ENCODE measurements at places on chromosomes 5 and 9.

DNA sequence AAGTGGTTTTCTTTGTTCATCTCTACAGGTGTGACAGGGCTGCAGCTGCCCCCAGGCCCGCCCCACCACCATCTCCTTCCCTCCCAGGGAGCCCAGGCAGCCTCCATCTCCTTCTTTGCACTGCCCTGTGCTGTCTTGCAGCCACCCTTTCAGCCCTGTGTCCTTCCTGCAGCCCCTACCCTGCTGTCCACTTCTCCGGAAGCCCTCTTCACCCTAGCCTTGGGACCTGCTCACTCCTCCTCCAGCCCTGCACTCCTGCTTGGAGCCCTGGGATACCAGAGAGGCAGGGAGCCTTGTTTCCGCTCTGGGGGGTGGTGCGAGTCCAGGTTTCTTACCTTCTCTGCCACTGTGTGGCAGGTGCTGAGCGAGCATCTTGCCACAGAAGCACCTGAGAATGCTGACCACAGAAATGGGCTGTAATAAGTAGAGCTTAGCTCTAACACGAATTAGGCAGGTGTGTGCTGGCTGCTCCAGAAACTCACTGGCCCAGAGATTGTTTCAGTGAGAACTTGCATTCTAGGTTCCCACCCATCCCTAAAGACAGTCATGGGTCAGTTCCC lies 51.3 kb upstream of the GADD45G start:
- DNase-seq = no peak

- no peak for DNase-seq
Measured at GRCh38 chr5:168226012-168226411, 65.4 kb upstream of the WWC1 start.

GRCh38 chr5:32206509-32207354 lies 32.6 kb upstream of the GOLPH3 start:
- no peak for DNase-seq

DNA sequence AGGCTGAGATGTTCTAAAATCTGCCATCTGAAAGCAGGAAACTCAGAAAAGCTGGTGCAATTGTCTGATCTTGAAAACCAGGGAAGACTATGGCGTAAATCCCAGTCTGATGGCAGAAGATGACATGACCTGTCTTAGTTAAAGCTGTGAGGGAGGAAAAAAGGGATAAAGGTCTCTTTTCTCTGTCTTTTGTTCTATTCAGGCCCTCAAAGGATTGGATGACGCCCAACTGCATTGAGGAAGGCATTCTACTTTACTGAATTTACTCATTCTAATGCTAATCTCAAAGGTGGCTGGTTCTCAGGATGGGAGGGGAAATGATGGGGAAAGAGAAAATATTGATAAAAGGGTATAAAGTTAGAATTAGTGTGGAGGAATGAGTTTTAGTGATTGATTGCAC lies 312.8 kb upstream of the CTNND2 start:
- no peak for DNase-seq

DNA sequence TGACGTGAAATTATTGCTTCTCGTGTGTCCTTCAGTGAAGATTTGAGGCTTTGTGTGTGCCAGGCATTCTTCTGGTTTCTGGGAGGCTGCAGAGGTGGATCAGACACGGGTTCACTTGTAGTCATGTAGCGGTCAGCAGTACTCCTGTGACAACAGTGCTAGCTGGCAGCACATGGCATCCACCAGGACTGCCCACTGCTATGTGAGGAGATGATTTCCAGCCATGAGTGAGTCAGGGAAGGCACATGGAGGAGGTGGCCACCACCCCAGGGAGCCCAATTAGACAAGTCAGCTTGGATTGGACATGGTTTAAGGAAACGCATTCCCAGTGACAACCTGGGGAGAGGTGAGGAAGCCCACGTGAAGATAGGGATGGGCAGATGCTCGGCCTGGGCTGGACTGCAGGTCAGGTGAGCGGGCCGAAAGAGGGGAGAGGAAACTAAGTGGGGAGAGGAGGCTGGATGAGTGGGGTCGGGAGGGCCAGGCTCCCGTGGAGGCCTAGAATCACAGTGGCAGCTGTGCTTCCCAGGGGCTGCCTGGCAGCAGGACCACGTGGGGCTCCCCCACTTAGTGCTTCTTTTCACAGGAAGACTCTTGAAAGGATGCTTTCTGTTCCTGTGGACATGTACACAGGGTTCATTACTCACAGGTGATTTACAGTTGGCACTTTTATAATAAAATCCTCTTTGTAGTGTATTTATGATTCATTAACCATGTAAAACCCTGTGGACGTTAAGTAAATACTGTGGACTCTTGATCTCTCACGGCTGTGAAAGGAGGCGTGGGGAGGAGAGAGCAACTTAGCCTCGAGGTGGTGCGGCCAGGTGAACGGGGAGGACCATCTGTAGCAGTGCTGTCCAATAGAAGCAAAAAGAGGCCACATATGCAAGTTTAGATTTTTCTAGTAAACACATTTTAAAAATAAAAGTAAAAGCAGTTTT lies 80.0 kb upstream of the OTULINL start:
- DNase-seq = no peak

DNA sequence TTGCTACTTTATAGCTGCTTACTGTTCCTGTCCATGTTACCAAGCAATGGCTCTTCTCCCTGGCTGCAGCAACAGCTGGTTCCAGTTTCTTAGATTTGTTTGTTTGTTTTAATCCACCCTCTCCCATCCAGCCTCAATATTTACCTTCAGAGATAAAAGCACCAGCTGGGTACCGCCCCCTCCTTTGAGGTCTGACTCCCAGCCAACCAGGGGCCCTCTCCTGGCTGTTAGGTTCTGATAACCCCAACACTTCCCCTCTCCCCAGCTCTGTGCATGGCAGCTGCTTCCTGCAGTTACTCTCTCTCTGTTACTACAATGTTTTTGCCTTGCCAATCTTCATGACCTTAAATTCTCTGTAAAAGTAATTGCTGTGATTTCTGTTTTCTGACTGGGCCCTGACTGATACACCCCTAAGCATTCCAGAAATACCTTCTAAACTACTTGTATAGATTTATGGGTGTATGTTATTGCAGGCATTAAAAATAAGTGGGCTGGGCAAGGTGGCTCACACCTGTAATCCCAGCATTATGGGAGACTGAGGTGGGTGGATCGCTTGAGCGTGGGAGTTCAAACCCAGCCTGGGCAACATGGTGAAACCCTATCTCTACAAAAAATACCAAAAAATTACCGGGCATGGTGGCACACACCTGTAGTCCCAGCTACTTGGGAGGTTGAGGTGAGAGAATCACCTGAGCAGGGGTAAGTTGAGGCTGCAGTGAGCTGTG lies 2.6 kb upstream of the GCNT1 start:
- peak; percentile 24 for DNase-seq

DNA sequence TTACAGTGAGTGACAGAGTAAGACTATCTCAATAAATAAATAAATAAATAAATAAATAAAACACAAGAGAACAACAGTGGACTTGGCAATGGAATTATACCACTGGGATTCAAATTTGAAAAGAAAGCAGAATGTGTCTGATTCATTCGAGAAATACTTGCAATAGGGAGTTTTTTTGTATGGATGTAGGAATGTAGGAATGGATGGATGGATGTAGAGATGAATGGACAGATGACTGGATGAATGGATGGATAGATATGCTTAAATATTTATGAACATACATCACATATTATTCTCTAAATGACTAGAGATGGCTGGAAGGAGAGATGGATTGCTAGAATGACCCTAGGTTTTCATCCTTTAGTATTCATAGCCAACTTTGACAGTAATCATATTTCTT lies 22.0 kb upstream of the CEMIP2 start:
- DNase-seq = no peak

DNA sequence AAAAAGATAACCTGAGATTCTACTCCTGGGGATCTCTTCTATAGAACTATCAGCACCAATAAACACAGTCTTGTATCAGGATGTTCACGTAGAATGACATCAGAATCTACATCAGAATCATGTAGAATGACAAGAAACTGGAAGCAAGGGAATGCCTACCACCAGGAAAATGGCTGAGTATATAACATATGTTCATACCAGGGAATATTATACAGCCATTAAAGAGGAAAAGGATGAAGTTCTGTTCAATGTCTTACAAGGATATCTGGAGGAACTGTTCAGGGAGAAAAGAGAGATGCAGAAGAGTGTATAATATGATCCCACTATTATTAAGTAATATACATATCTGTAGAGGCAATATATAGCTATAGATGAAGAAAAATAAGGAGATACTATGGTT lies 4.8 kb downstream of the ZBED3 start:
- DNase-seq = no peak

DNA sequence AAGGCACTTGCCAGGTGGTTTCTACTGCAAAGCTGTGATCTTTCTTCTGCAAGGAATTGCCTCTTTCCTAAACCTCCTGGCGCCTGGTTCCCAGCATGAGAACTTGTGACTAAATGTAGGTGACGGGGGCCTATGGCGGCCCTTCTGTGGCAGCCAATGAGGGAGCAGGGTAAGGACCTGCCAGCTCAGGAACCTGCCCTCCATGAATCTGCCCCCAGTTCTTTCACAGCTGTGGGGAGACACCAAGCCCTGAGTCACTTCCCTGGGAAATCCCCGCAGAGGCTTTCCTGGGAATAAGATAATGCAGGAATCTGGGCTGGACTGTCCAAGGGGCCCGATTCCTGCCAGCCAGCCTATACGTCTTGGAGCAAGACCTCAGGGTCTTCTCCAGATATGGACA lies 56.7 kb upstream of the CTNNA1 start:
- DNase-seq = no peak

DNA sequence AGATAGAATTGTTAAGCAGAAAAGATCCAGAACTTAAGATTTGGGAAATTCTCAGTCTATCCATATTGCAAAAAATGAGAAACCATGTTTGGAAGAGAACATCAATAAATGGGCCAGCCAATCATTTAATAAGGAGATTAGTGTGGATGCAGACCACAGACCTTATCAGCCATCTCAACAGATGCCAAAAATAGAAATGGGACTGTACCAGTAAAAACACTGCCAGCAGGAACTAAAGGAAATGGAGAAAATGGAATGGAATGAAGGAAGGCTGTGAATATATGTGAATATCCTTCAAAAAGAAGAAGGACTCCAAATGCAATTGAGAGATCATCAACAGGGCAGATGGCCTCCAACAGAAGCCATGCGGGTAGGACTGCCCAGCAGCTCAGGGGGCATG lies 52.7 kb upstream of the ZNF618 start:
- no peak for DNase-seq

DNA sequence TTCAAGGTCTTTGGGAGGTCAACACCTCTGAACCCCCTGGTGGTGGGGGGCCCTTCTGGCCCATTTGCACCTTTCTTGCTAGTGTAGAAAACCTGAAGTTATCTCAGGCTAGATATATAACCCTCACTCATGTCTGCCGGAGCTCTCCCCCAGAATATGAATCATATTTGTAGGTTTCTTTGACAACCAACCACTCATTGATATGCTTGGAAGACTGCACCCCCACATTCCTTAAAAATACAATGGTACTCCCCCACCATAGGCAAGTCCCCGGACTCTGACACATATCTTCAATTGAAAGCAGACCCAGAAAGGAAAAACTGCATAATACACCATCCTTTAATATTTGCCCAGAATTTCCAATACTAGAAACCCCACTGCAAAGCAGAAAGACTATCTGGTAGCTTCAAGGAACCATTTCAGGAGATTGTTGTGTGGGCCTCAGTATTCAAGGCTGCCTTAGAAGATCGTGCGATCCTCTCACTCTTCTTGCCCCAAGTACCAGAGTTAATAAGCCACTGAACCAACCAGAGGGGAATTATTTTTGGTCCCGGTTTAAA lies 978 bp upstream of the UBE2B start:
- DNase-seq = no peak

- DNase-seq = peak; percentile 69
Measured at GRCh38 chr5:170571875-170572852, 68.3 kb downstream of the KCNIP1 start.

DNA sequence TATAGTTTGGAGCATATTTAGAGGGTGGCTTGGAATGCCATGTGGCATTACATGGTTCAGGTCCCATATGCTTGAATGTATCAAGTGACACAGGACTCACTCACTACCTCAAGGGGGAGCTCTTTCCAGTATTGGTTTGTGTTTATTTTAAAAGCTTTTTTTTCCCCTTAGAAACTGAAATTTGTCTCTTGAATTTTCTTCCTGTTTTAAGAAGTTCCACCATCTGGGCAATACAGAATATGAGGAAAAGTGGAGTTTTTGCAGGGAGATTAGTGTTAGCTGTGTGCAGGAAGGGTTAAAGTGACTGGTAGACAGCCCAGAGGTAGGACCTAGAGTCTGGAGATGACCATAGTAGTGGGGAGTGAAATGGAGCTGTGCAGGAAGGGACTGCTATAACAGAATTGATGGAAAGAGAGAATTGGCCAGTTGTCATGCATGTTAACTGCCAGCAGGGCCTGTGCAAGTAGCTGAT lies 36.6 kb downstream of the CTNNA1 start:
- DNase-seq = no peak

DNA sequence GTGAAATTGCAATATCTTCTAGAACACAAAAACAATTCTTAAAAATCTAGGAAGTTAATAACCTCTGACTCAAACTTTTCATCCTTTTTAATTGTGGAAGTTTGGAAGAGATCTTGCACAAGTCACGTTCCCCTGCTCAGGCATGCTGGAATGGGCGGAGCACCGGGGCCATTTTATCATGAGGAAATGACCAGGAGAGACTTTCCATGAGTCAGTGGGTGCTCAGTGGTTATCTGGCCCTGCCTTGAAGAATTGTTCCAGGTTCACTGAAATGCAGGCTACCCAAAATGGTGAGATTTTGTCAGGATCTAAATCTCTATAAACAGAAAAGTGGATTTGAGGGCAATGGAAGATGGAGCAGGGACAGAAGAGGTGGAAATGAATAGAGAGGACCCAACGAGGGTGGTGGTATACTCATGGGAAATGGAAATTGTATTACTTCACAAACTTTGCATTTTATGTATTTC lies 61.2 kb downstream of the FYB1 start:
- DNase-seq = no peak

DNA sequence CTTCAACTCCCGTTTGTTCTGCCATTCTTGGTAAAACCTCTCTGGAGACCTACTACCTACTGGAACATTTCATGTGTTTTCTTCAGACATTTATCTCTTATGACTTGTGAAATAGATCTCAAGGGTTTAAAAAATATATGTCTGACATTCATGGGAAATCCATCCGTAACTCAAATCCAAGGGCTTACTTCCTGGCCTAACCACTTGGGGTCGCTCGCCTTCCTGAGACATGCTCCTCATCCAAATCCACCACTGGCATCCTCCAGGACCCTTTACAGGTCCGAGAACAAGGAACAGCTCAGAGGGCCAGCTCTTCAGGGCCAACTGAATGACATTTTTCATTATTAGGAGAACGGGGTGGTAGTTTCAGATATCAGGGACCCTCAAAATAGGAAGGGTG lies 235.1 kb upstream of the TUT7 start:
- DNase-seq = no peak

- DNase-seq = no peak
Measured at GRCh38 chr5:880816-881550, 11.6 kb downstream of the BRD9 start.
